ENCODE measurements at places on chromosomes 7 and 10. TPM values are rescaled to one million over a fixed set of nuclear protein-coding genes. Genes with fewer than 3 reads are reported as not detected.
A peak's percentile ranks its signal among the peaks of the same experiment; 100 is the strongest.

DNA sequence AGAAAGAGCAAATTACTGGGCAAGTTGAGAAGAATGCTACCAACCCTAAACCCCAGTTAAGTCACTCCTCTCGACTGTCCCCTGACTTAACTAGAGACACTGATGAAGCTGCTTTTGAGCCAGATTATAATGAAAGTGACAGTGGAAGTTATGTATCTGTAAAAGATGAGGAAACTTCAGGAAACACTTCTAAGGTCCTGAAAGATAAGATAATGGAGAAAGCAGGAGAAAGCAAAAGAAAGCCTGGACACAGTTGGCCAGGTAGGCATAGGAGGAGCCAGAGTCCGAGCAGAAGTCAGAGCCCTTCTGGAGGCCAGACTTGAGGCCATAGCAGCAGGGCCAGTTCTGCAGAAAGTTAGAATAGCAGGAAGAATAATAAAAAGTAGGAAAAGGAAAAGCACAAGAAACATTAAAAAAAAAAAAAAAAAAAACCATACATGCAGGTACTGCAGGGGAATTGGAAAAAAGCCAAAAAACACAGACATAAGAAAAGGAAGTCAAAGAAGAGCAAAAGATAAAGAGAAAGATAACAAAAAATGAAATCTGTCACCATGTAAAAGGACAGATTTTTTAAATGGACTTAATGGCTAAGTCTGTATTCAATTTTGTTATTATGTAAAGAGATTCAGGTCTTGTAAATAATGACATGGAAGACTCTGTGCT, 101.0 kb upstream of the KCNMA1 start:
- H3K4me3 ChIP-seq: no peak overlapping the region
- no peaks in the 10 kb centered on the region for H3K36me3 ChIP-seq
- H3K27ac ChIP-seq: no peak overlapping the region
- H3K27me3 ChIP-seq: no peaks in the 10 kb centered on the region
- no peaks in the 10 kb centered on the region for H3K4me1 ChIP-seq
- no peak for DNase-seq

DNA sequence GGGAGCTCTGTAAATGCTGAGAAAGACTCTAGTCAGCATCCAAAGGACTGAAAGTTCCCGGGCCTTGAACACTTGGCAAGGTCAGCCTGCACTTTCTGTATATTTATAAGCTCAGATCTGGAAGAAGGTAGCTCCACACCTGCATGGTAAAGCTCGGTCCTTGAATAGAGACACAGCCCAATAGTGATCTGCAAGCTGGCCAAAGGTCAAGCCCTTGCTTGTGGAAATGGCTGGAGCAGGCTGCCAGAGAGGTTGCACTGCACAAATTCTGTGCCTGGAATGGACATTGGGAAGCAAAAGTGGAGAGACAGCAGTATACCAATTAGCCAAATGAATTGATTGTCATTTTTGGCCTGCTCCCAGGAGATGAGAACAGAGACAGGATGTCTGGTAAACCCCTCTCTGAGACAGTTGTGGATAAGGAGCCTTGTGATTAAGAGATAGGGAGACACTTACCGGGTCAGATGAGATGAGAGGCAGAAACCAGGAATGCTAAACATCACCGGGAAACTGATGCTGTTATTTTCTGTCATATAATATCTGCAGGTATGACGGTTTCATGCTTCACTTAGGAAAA, 8.0 kb upstream of the FRA10AC1 start:
- no peak overlapping the region for H3K27ac ChIP-seq
- no peaks in the 10 kb centered on the region for H3K27me3 ChIP-seq
- H3K36me3 ChIP-seq: no peaks in the 10 kb centered on the region
- H3K4me1 ChIP-seq: no peaks in the 10 kb centered on the region

DNA sequence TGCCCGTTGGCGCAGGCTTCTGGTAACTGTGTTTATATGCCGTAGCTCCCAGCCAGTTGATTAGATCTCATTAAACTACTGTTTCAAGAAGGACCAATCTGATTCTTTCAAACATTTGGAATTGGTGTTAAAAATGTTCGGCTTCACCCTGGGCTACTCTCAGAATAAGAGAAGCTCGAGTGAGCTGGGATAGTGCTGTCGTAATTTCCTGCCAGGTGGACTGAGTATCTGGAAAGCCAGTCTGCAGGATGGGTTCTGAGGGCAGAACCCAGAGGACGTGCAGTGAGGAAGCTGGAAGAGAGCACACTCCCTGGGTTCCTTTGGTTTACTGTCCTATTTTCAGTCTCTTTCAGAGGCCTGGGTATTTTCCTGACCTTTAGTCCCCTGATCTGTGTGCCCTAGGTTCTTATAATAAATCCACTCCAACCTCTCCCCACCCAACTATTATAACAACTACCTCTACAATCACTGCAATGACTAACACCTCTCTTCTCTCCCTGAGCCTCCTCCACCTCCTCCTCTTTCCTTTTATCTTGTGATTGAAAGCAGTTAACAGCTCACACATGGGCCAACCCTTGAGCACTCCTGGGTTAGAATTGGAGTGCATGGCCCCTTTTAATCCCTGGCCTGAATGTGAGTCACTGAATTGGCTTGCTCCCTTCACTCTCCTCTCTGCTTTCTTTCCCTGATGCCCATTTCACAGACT, 63.0 kb downstream of the AOAH start:
- H3K27me3 ChIP-seq: no peaks in the 10 kb centered on the region
- no peak for DNase-seq
- no peaks in the 10 kb centered on the region for H3K4me1 ChIP-seq
- H3K36me3 ChIP-seq: no peaks in the 10 kb centered on the region
- no peak overlapping the region for H3K27ac ChIP-seq

The FAM25A gene
- polyA plus RNA-seq: not detected

DNA sequence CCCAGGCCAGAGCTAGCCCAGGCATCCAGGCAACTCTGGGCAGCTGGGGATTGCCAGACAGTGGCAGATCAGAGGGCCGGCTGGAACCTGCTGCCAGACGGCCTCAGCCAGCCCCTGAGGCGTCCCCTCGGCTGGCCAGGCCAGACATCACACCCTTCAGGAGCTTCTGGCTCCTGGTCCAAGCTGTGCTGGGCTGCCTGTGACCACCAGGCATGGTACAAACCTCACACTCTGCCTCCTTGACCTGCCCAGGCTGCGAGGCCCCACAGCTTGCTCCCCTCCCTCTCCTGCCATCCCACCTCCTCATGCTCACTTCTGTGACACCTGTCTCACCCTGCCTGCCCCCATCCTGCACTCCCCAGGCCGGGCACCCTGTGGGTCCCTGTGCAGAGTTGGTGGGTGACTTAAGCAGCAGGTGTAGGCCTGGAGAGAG, 5.7 kb downstream of the DEPP1 start:
- H3K27ac ChIP-seq: peak overlapping the region; percentile 13
- peaks cover 83% of the 10 kb centered on the region for H3K4me1 ChIP-seq
- H3K36me3 ChIP-seq: peaks cover 65% of the 10 kb centered on the region
- no peak for DNase-seq

- no peak overlapping the region for H3K4me3 ChIP-seq
- H3K27me3 ChIP-seq: peaks cover 9% of the 10 kb centered on the region
- H3K27ac ChIP-seq: no peak overlapping the region
- no peaks in the 10 kb centered on the region for H3K36me3 ChIP-seq
- H3K4me1 ChIP-seq: no peaks in the 10 kb centered on the region
These were observed 8.8 kb upstream of the ZC3HAV1 start for GRCh38 chr7:139118234-139118804.

- H3K4me3 ChIP-seq: no peak overlapping the region
- no peaks in the 10 kb centered on the region for H3K27me3 ChIP-seq
- no peaks in the 10 kb centered on the region for H3K36me3 ChIP-seq
These were observed 236.2 kb downstream of the DGKB start for GRCh38 chr7:14666304-14666703.

- H3K4me1 ChIP-seq: peaks cover 18% of the 10 kb centered on the region
- DNase-seq: peak; percentile 81
- H3K36me3 ChIP-seq: peaks cover 11% of the 10 kb centered on the region
- peak overlapping the region; percentile 38 for H3K27ac ChIP-seq
These were observed 53.6 kb upstream of the DNAAF5 start for GRCh38 chr7:672891-673290.

GRCh38 chr10:132006966-132007365, 25.2 kb upstream of the BNIP3 start:
- no peaks in the 10 kb centered on the region for H3K4me1 ChIP-seq
- peaks cover 27% of the 10 kb centered on the region for H3K27me3 ChIP-seq
- no peak overlapping the region for H3K4me3 ChIP-seq

GRCh38 chr10:71138166-71138830, 74.1 kb upstream of the UNC5B start:
- no peaks in the 10 kb centered on the region for H3K36me3 ChIP-seq
- H3K4me3 ChIP-seq: no peak overlapping the region
- no peak overlapping the region for H3K27ac ChIP-seq
- peaks cover 4% of the 10 kb centered on the region for H3K27me3 ChIP-seq
- H3K4me1 ChIP-seq: peaks cover 20% of the 10 kb centered on the region

DNA sequence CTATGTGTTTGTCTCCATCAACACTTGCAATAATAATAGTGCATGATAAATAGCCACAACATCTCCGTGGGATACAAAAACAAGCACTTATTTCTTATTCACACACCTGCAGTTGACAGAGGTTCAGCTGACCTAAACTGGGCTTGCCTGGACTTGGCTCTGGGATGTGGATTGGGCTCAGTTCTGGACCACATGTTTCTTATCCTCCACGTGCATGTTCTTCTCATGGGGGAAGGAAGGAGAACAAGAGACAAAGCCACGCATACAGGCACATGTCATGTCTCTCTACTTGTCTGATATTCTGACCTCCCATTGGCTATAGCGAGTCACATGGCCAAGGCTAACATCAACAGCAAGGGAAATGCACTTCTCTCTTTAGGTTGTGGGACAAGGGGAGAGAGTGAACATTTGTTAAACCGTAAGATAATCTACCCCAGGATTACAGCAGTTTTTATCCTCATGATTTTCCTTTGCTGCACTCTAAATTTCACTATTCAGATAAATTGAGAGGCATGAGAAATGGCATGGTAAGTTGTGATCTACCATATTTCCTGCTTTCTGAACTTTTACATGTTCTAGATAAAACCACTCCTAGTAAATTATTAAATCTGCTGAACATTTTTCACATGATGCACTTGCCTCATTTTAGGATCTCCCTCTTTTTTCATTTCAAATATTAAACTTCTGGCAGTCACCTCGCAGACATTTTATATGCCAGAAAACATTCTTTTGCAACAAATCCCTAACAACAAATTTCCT, 33.7 kb downstream of the CFAP58 start:
- H3K4me1 ChIP-seq: no peaks in the 10 kb centered on the region
- H3K4me3 ChIP-seq: no peak overlapping the region
- H3K27me3 ChIP-seq: peaks cover 4% of the 10 kb centered on the region
- no peak overlapping the region for H3K27ac ChIP-seq

The MRLN gene
- polyA plus RNA-seq: 196 TPM

DNA sequence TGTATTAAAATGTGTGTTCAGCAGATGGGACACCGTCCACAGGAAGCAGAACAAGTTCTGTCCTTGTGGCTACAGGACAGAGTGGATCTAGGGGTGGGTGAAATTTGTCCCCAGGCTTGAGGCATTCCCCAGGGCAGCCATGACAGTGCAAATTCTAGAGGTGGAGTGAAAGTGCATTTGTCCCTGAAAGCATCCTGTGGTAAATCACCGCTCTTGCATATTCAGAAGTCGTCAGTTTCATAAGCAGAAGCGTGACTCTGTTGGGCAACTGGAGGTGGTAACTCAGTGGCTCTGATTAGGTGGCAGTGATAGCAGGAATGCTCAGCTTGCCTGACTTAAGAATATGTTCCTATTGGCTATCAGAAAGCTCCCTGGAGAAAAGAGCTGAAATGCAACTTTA, 96.6 kb downstream of the SNX10 start:
- H3K27me3 ChIP-seq: peaks cover 15% of the 10 kb centered on the region
- no peak for DNase-seq
- no peaks in the 10 kb centered on the region for H3K4me1 ChIP-seq

The FOXI2 gene
- polyA plus RNA-seq: 0.16 TPM

The ZP3 gene
- 6.2 TPM for polyA plus RNA-seq

The EVX1 gene
- not detected for polyA plus RNA-seq

The ASZ1 gene
- not detected for polyA plus RNA-seq

DNA sequence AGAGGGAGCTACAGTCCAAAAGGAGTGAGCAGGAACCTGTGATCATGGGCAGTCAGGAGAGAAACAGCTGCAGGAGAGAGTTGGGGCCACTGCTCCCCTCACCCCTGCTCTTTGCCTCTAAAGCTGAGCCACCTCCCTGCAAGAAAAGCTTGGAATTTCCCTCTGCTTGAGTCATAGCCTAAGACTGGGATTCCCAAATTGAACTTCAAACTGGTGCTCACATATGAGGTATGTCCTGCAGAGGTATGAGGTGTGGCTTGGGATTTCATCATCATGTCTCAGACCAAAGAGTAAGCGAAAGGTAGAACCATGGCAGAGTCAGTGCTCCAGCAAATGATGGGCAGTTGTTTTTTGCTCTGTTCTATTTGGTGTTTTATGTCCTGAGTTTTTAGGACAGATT, 237.1 kb upstream of the NRP1 start:
- no peak overlapping the region for H3K4me3 ChIP-seq
- no peaks in the 10 kb centered on the region for H3K27me3 ChIP-seq
- no peak overlapping the region for H3K27ac ChIP-seq
- H3K36me3 ChIP-seq: no peaks in the 10 kb centered on the region
- H3K4me1 ChIP-seq: no peaks in the 10 kb centered on the region

DNA sequence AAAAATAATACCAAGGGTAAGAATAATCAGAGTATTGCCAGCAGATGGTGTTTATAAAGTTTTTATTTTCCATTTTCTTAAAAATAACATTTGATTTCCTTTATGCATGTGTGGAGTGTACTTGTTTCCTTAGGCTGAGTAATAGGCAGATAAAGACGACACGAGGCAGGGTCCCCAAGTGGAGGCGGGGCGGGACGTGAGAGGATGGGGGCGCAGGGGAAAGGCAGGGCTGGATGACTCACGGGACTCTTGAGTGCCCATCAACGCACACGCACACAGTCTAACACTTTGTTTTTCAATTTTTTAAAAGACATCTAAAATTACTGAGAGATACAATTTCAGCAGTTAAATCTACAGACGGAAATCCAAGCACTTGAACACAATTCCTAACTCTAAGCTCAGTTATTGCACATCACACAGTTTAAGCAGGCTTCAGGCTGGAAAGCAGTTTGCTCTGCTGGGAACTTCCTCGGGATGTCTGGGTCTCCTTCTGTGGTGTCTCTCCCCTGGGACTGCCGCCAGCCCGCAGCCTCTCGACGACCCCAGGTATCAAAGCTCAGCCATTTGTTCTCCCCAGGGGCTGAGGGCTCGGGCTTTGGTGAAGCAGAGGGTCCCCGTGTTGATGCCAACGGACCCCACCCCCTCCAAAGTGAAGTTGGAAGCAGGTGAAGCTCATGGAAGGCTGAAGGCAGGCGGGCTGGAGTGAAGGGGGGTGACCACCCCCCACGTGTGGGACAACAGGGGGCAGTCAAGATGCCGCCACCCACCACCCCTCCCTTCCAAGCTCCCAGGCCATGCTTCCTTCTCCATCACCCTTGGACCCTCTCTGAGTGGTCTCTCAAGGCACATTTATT, 29.1 kb downstream of the SPOCK2 start:
- H3K4me3 ChIP-seq: no peak overlapping the region
- H3K27ac ChIP-seq: no peak overlapping the region
- H3K27me3 ChIP-seq: no peaks in the 10 kb centered on the region
- no peaks in the 10 kb centered on the region for H3K4me1 ChIP-seq
- no peak for DNase-seq
